ENCODE measurements at places on chromosomes 16 and 17. TPM values are rescaled to one million over a fixed set of nuclear protein-coding genes. Genes with fewer than 3 reads are reported as not detected.

Gene PIRT
- total RNA-seq = not detected

Gene MARVELD3
- total RNA-seq = not detected

Gene KRT28
- not detected for total RNA-seq

DNA sequence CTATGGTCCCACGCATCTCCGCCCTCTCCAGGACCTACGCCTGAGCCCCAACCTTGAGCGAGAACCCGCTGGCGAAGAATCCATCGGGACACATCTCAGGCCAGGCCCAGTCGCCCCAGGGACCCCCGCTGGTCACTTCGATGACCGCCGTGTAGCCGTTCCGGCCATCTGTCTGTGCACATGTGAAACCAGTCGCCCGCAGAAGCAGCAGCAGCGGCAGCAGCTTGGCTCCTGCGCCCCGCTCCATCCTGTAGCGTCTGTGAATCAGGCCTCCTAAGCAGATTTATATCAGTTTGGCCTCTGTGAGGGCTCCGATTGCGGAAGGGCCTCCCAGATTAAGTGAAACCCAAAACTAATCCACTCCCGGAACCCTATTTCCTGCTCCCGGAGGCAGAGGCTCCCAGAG lies at the start of gene VMO1:
TSS of gene VMO1 (minus strand) at position 259 of the 406 bp plus-strand sequence. CDS start at position 247, 12 bp downstream.
- no peak for DNase-seq

GRCh38 chr16:79876332-79876730 lies 275.8 kb upstream of the MAF start:
- DNase-seq = no peak

DNA sequence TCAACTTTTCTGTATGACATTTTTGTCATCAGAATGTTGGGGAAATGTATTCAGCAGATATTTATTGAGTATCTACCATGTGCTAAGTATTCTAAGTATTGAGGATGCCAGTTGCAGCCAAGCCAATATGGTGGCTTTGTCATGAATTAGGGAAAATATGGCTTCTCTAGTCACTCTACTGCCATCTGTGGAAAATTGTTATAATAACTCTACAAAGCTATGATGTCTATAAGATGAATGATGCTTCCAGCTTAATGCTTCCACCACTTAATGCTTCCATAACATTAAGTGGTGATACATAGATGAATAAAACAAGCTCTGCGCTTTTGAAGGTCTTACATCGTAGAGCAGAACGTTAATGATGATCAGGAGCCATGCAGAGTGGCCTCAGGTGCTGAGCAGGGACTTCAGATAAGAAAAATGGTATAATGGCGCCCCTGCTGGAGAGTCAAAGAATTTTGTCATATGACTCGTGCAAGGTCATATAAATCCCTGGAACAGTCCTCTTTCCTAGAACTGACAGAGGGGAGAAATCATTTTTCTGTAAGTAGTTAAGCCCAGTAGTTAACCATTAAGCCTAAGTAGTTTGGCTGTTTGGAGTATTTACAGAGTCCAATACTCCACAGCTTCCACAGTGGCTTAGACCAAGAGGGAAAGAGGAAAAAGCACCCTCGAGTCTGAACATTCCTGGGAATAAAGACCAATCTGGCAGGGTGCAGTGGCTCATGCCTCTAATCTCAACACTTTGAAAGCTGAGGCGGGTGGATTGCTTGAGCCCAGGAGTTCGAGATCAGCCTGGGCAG lies 2.7 kb upstream of the TMIGD1 start:
- no peak for DNase-seq

DNA sequence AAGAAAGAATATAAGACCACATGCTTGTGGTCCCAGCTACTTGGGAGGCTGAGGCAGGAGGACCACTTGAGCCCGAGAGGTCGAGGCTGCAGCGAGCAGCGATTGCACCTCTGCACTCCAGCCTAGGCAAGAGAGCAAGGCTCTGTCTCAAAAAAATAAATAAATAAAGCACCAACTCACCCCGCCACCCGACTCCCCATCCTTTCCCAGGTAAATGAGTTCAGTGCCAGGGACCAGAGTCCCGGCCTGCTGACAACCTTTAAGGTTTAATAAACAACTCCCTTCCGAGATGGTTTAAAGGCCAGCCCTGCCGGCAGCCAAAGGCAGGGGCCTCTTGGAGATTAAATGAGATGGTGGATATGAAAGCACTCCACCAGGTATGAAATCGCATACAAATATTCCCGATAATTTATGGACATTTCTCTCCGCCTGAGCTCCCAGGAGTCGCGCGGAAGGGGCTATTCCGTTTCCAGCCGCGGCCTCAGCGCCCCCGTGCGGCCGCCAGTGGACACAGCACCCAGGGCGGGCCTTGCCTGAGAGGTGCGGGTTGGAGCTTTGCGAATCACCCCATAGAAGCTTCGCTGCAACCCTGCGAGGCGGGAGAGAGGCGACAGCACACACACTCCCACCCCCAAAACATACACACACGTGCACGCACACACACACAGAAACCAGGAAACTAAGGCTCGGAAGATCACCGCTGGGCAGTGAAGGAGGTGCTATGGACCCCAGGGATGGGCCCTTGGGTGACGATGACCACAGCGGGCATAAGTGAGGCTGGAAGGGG lies 4.0 kb upstream of the RPL38 start:
- peak; percentile 51 for DNase-seq

GRCh38 chr16:27199736-27200135 lies 3.6 kb upstream of the KDM8 start:
- no peak for DNase-seq

Measured in left ventricle myocardium inferior (tissue), 1 donor.